ENCODE measurements at places on chromosomes 3 and 15.

DNA sequence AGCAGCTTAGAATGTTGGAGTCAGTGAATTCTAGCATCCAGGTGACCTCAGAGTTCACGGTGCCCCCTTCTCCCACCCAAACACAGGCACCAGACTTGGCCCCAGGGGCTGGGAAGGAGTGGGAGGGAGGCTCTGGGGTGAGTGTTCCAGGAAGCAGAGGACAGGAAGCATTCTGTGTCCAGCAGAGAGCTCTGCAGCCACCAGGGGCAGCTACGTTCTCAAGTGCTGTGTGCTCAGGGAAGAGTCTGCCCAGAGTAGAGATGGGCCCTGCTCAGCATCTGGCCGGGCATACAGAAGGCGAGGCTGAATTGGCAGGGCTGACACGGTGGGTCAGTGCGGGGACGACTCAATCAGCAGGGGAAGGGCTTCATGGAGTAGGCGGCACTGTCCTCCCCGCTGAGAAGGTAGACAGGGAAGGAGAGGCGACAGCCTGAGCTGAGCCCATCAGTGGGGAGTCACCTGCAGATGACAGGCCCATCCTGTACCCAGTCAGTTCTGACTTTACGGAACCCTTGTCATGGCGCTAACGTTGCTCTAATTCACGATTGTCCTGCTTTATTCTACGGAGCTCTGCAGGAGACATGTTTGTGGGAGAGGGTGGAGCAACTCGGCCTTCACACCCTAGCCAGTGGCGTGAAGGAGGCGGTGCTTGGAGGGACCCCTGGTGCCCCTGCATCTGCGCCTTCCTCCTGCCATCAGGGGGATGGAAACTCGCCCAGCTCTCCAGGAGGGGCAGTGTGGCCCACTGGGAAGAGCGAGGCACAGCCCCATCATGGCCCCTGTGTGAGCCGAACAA is 82.2 kb downstream of the C3orf70 start:
- DNase-seq, result peak; percentile 17

- DNase-seq, result no peak
Measured at GRCh38 chr3:71541313-71541712, 42.2 kb downstream of the FOXP1 start.

DNA sequence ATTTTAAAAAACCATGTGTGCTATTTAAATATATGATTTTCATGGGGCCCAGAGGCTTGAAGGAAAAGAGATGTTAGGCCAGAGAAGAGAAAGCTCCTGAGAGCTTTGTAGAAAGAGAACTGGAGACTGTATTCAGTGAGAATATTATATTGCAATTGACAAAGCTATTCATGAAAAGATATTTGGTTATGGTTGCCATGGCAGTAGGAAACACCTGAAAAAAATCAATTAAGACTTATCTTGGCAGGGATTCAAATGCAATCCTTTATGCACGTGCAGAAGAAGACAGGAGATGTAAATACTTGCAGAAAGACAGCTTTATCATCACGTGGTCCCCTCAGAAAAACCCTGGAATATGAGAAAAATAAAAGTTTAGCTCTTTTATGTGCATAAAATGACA is 636.0 kb upstream of the TBL1XR1 start:
- no peak for DNase-seq

GRCh38 chr3:175489406-175489805 is 630.3 kb downstream of the NAALADL2 start:
- DNase-seq, result no peak

- no peak for DNase-seq
Measured at GRCh38 chr3:100789579-100789978, 80.3 kb downstream of the TFG start.
